ENCODE measurements at places on chromosomes 1 and 21. TPM values are rescaled to one million over a fixed set of nuclear protein-coding genes. Genes with fewer than 3 reads are reported as not detected.

DNA sequence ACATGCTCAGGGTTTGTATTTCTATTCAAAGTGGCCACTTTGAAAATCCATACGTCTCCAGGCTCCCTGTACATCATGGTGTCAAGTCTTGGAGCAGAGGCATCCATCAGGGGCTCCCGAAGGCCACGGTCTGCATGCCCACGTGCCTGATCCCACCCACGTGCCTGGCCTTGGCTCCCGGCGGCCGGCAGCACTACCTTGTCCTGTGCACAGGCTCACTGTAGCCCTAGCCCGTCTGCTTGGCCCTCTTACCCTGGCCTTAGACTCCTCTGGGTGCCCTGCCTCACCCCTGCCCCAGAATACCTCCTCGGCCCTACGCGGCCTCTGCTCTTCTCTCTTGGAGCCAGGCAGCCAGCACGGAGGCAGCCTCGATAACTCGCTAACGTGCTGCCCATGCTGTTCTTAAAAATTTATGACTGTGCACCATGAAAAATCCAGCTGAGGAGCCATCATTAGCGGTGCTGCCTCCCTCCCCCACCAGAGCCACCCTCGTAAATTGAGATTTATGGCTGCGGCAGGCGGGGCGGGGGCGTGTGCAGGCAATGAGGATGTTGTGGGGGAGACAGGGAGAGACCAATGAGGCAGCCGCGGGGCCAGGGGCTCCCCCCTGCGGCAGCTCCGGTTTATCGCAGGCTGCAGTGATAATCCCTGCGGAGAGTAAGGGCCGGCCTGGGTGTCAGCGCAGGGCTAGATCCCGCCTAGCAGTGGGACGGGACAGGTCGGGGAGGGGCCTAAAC, 24.6 kb downstream of the DMAP1 start:
- no peak overlapping the region for H3K4me3 ChIP-seq
- peaks cover 24% of the 10 kb centered on the region for H3K4me1 ChIP-seq
- H3K27ac ChIP-seq, result no peak overlapping the region
- H3K36me3 ChIP-seq, result peaks cover 9% of the 10 kb centered on the region

- H3K4me1 ChIP-seq, result peaks cover 29% of the 10 kb centered on the region
- DNase-seq, result no peak
- H3K27me3 ChIP-seq, result peaks cover 13% of the 10 kb centered on the region
- H3K4me3 ChIP-seq, result no peak overlapping the region
Measured at GRCh38 chr1:203151362-203152157, 24.0 kb downstream of the ADORA1 start.

The KCNJ15 gene
- 0.51 TPM for total RNA-seq

The FMO5 gene
- 2.2 TPM for total RNA-seq

- no peak overlapping the region for H3K27ac ChIP-seq
- no peaks in the 10 kb centered on the region for H3K27me3 ChIP-seq
- H3K36me3 ChIP-seq, result no peaks in the 10 kb centered on the region
- DNase-seq, result no peak
- no peaks in the 10 kb centered on the region for H3K4me1 ChIP-seq
- H3K4me3 ChIP-seq, result no peak overlapping the region
Measured at GRCh38 chr21:17708522-17709265, 96.0 kb upstream of the BTG3 start.

The ARTN gene
- total RNA-seq, result 1.1 TPM

The CNIH4 gene
- total RNA-seq, result 53.6 TPM

GRCh38 chr1:22972760-22973159, at the start of gene LACTBL1:
Gene LACTBL1, minus strand, starts transcription at chr1:22972866. Its CDS starts 550 bp downstream, at chr1:22972316.
- no peak within 1 kb of the TSS for H3K4me3 ChIP-seq
- DNase-seq, result no peak
- peaks cover 19% of the 10 kb centered on the region for H3K27me3 ChIP-seq
- H3K4me1 ChIP-seq, result peaks cover 29% of the 10 kb centered on the region
- no peak within 1 kb of the TSS for H3K27ac ChIP-seq

DNA sequence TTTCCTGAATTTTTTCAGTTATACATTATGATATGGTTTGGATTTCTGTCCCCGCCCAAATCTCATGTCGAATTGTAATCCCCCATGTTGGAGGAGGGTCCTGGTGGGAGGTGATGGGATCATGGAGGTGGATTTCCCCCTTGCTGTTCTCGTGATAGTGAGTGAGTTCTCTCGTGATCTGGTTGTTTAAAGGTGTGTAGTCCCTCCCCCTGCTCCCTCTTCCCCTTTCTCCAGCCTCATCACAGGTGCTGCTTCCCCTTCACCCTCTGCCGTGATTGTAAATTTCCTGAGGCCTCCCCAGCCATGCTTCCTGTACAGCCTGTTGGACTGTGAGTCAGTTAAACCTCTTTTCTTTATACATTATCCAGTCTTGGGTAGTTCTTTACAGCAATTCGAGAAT, 93.2 kb upstream of the HNRNPU start:
- no peak for DNase-seq
- peaks cover 1% of the 10 kb centered on the region for H3K4me1 ChIP-seq
- no peaks in the 10 kb centered on the region for H3K27me3 ChIP-seq
- H3K4me3 ChIP-seq, result no peak overlapping the region
- H3K36me3 ChIP-seq, result no peaks in the 10 kb centered on the region

The FMO1 gene
- total RNA-seq, result 2.7 TPM

All from osteocyte (in vitro differentiated cells).